BJ (cell line): ENCODE measurements at places on chromosomes 6 and 20.

DNA sequence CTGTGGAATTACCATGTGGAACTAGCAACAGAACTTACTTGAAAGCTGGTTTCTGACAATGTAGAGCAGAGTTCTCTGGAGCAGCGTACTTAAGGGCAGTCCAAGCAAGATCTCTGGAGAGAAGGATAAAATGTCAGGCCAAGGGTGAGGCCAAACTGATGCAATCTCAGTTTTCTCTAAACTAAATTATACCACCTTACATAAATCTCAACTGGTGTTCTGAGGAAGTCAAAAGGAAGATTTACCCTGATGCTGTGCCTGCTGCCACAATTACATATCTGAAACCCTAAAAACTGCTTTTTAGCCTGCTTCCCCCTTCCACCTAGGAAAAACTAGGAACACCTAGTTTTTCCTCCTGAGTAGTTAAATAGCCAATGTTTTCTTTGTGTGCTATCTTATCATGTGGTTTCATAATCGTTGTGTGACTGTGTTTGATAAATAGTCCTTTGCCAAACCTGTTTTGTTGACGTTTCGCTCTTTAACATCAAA lies 28.1 kb downstream of the NCOA7 start:
- no peak for DNase-seq

DNA sequence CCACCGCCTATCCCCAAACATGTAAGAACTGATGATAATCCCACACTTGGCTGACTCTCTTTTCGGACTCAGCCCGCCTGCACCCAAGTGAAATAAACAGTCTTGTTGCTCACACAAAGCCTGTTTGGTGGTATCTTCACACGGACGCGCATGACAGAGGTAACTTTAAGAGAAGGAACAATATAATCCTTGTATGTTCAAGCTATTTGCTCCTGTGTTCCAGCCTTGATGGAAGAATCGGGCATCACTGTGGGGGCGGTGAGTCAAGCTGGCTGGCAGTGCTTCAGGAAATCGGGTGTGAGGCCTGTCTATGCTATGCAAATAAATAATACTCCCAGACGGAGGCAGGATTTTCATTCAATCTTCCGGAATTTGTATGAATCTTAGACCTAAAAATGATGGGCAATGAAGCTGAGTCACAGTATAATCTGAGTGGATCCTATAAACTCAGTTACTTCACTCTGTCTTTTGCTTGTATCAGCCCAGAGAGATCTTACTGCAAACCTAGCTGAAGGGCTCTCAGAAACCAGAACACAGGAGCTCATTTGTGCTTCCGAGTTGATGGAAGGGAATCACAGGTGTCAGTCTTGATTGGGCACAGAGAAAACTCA lies 45.2 kb upstream of the NT5E start:
- DNase-seq: peak; percentile 74

- no peak for DNase-seq
Measured at GRCh38 chr6:128914051-128914450, 31.1 kb downstream of the LAMA2 start.

GRCh38 chr6:142947714-142948480 lies 2.9 kb upstream of the HIVEP2 start:
- DNase-seq: no peak

- no peak for DNase-seq
Measured at GRCh38 chr20:12358006-12358654, 440.4 kb downstream of the BTBD3 start.

- DNase-seq: no peak
Measured at GRCh38 chr20:34947336-34947735, 8.3 kb downstream of the GSS start.

GRCh38 chr6:43007126-43007525 lies 6.6 kb downstream of the MEA1 start:
- DNase-seq: no peak

DNA sequence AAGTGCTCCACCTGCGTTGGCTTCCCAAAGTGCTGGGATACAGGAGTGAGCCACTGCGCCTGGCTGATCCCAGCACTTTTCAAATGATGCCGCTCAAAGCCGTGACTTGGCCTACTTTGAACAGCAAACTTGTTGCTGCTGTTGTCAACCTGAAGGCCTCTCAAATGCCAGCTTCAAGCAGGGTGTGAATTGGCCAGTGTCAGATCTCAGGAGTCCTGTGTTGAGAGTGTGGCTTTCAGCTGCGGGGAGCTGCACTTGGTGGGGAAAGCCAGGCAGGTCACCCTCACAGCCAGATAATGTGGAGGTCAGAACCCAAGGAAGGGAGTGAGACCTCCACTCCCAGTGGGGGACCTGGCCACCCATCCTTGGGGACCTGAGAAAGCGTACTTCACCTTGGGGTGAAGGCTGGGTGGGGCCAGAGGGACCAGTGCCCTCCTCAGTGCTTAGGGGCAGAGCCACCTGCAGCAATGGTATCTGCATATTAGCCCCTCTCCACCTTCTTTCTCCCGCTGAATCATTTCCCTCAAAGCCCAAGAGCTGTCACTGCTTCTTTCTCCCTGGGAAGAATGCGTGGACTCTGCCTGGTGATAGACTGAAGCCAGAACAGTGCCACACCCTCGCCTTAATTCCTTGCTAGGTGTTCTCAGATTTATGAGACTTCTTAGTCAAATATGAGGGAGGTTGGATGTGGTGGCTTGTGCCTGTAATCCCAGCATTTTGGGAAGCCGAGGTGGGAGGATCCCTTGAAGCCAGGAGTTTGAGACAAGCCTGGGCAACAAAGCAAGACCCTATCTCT lies 19.1 kb upstream of the PANK2 start:
- DNase-seq: no peak

DNA sequence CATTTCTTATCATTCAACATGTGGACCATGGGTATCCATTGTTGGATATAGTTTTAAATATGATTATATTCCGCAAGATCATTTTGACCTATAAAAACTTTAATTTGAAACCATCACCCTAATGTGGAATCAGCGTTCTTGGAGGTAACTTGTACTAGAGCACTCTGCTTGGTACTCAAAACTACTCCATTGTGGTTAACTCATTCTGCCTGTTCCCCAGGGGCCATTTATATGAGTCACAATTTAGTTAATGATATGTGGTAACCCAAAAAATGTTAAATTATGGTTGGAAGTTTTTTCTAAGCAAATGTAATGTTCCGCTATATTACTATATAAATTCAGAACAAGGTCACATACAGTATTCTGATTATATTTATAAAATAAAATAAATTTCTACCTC lies 109.3 kb downstream of the TRDN start:
- no peak for DNase-seq

- peak; percentile 59 for DNase-seq
Measured at GRCh38 chr6:131819572-131820124, 11.8 kb downstream of the ENPP1 start.

- no peak for DNase-seq
Measured at GRCh38 chr6:41677124-41677921, 39.1 kb downstream of the MDFI start.

DNA sequence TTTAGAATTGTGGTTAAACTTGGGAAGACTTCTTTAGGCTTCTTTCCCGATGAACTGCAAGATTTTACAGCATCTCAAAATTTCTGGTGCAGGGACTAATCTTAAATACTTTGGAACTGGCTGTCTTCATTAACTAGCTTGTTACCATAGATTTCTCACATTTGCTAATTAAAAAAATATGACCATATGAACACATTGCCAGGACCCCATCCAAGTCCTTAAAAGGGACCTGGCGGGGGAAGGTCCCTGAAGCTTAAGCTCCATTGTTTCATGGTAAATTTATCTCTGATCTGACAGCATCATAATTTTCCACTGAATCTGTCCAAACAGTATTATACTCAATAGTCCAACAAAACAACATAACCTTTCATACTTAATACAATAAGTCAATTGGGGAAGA lies 517.8 kb upstream of the FLRT3 start:
- DNase-seq: no peak

- DNase-seq: no peak
Measured at GRCh38 chr6:109454496-109455436, 806 bp downstream of the MICAL1 start.

- no peak for DNase-seq
Measured at GRCh38 chr6:137911675-137912191, 44.7 kb downstream of the TNFAIP3 start.

- DNase-seq: no peak
Measured at GRCh38 chr6:143929975-143930374, 65.7 kb downstream of the ZC2HC1B start.

- DNase-seq: no peak
Measured at GRCh38 chr6:19067165-19067564, 680.0 kb downstream of the RNF144B start.

GRCh38 chr6:150627585-150628025 lies 27.9 kb downstream of the PLEKHG1 start:
- peak; percentile 99 for DNase-seq

DNA sequence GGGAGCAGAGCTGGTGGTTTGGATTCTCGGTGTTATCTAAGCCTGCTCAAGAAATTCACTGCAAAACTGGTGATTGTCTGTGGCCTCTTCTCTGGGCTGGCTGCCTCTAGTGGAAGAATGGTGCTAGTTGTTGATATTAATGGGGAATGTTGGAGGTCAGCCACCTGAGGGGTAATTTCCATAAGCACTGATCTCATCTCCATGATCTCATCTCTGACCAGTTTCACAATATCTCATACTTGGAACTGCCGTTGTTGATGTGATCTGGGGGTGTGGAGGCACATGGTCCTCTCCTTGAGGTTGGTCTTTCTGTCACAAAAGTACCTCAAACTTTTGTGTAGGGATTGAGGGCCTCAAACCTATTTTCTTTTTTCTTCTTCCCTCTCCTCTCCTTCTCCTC lies 102.6 kb downstream of the CD109 start:
- peak; percentile 85 for DNase-seq

- DNase-seq: no peak
Measured at GRCh38 chr6:32070814-32071543, 32.8 kb downstream of the CYP21A2 start.

DNA sequence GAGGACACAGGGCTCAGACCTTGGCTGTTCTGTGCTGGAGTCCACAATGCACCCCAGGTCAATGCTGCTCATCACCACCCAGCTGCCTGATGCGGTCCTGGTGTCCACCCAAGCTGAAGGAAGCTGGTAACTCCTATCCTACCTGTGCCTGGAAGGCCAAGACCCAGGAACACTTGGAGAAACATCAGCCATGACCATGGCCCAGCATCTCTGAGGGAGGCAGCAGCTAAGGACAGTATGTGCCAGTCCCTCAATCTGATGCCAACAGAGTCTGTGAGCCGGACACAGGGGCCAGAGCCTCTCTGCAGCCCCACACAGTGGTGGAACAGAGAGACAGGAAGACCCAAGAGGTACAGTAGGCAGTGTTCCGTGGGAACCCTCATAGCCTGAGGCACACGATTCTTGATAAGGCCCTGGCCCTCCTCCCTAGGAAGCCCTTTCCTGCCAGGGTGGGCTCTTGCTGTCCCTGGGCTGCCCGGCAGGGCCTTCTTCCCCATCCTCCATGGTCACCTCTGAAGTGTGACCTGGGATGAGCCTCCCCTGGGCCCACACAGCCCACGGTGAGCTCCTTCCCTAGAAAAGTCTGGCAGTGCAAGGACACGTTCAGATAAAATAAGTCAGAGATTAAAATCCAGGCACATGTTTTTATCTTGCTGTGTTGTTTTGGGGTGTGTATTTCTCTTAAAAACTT lies 170.7 kb downstream of the THBS2 start:
- DNase-seq: no peak

DNA sequence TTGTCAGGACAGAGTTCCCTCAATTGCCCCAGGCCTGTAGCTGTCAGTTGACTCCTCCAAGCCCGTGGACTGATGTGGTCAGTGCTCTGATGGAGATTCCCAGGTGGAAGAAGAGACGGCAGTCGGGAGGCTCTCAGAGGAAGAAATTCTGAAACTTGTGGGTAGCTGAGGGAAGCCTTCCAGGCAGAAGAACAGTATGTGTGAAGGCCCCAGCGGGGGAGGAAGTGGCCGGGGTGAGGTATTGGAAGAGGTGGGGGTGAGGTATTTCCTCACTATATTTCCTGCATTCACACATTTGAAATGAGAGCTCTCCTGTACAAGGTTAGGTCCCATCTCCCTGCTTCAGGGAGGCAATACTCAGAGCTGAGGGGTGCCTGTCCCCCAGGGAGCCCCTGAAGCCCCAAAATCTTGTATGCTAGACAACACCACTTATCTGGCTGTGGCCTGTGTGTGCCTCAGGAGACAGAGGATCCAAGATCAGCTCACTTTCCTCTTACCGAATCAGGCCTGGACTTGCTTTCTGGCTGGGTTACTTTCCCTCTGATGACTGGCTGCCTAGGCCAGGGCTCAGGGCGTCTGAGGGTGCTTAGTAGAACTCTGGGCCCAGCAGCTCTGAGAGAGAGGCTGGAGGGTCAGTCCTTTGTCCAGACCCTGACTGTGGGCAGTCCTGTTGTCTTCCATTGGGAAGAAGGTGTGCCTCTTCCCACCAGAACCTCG lies 49.3 kb upstream of the MYL9 start:
- DNase-seq: no peak

GRCh38 chr6:135088818-135089809 lies 34.5 kb upstream of the HBS1L start:
- peak; percentile 6 for DNase-seq

DNA sequence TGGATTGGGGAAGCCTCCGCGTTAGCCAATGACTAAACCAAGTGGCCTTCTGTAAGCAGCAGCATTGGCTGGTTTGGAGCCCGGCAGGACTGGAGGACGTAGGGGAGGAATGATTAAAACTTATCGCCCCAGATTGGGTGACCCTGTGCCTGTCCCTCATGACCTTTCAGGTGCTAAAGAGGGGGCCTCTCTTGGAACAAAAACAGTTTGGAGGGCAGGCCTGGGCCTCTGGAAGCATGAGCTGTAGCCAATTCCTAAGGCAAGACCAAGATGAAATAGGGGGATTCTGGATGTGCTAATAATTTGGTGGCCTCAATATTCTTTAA lies 1.4 kb downstream of the GMPR start:
- no peak for DNase-seq

- DNase-seq: no peak
Measured at GRCh38 chr6:105566503-105566902, 163.6 kb upstream of the PREP start.

DNA sequence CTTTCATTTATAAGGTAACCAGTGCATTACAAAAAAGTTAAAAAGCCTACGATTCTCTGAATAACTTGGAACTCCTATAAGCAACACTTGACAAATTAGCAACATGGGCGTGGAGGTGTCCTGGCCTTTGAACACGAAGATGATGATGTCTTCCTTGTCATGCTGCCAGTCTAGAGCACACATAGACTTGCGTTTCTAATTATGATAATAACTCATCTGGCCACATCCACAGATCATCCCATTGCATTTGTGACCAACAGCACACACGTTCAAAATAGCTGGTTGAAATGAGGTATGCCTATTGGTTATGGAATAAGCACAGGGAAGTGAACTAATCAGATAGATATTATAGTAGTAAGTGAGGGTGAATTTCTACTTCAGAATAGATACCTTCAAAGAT lies 608.9 kb downstream of the PRKN start:
- no peak for DNase-seq

- DNase-seq: no peak
Measured at GRCh38 chr6:24504649-24505586, 10.1 kb downstream of the ALDH5A1 start.

GRCh38 chr6:54440549-54440948 lies 132.3 kb downstream of the TINAG start:
- DNase-seq: no peak
